ENCODE measurements at places on chromosomes 4 and X.

DNA sequence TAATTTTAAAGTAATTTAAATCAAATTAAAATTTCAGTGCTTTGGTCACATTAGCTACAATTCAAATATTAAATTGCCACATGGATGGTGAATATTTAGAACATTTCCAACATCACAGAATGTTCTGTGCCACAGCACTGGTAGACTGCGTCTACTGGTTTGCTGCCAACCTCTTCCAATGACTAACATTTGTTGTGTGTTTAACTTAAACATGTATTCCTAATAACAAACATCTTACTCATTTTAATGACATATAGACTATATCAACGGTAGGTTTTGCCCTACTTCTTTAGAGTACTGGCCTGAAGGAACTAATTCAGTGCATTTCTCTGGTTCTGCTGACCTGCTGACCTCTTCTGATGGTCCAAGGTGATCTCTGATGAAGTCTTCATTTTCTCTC, 157.6 kb downstream of the DCK start:
- DNase-seq: no peak

GRCh38 chr4:122156819-122157218, 4.7 kb downstream of the BLTP1 start:
- no peak for DNase-seq

- no peak for DNase-seq
These were observed 55.9 kb downstream of the MTNR1A start for GRCh38 chr4:186499467-186499866.

GRCh38 chrX:126580877-126581276, 28.3 kb upstream of the DCAF12L1 start:
- DNase-seq: no peak

- DNase-seq: peak; percentile 66
These were observed 88.0 kb downstream of the NR3C2 start for GRCh38 chr4:148354186-148354585.

DNA sequence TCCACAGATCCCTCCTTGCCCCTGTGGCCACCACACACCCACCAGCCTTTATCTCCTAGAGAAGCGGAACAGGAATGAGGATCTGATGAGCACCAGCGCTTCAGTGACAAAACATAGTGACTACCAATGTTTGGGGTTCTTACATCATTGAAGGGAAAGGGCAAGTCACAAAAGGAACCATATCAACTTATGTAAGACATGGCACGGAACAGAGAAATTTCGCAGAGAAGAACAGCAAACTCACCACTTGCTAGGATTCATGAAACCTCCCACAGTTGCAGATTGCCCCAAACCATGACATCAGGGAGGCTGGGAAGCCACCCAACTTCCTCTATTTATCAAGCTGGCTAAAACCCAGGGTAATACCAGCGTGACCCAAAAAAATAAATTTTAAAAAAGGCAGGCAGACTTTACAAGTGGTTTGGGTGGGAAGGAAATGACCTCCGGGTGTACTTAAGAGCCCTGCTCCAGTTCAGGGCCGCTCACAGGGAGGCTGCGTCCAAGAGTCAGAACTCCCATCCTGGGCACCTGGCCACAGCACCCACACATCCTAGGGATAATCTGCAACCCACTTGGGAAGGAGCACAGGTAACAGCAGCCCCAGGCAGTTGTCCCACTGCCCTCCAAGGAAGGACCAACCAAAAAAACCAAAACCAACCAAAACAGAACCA, 36.0 kb downstream of the ADGRG2 start:
- no peak for DNase-seq

Measured in dermis blood vessel endothelial cell (primary cell).